ENCODE measurements at places on chromosomes 6 and 20.

DNA sequence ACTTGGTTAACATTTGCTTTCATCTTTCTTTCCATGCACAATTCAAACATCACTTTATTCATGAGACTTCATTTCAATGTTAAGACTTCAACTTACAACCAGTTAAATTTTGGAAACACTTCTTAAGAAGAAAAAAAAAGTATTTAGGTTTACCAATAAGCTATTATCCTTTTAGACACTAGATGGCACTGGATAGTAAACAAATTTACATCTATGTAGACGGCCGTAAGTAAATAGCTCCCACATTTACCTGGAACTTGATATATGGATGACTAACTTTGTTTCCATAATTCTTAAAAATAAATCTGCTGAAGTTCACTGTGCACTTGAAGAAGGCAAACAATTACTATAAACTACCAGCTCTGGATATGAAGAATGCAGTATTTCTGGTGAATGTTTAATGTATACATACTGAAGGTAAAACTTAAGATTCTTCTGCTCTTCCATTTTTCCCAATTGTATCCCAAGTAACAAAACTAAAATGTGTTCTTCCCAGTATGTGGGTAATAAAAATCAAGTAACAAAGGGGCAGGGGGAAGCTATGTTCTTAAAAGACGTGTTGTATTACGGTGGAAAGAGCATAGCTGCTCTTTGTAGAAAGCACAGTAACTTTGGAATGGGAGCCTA, 130.6 kb upstream of the C6orf118 start:
- no peaks in the 10 kb centered on the region for H3K36me3 ChIP-seq
- no peaks in the 10 kb centered on the region for H3K4me1 ChIP-seq
- no peak overlapping the region for H3K27ac ChIP-seq

DNA sequence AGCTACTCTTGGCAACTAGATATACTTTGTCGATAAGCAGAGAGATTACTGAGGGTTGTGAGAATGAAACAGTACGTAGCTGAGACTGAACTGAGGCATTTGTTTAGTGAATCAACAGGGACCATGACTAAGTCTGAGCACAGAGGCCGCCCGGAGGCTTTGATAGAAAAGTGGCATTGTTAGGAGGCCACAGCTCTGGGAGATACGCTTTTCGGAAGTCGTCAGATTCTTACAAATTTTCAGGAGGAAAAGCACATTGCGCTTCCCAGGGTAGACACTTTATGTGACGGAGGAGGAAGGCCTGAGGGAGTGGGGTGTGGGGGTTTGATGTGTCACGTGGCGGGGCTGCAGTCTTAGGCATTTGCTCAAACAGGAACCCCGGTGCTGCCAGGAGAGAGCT, 69.4 kb downstream of the PSMG4 start:
- no peaks in the 10 kb centered on the region for H3K4me1 ChIP-seq
- no peaks in the 10 kb centered on the region for H3K36me3 ChIP-seq
- no peak for DNase-seq
- H3K4me3 ChIP-seq, result no peak overlapping the region
- peaks cover 4% of the 10 kb centered on the region for H3K27me3 ChIP-seq

GRCh38 chr6:85685713-85686112, 43.0 kb upstream of the SYNCRIP start:
- H3K27ac ChIP-seq, result no peak overlapping the region
- DNase-seq, result no peak
- peaks cover 13% of the 10 kb centered on the region for H3K4me1 ChIP-seq

DNA sequence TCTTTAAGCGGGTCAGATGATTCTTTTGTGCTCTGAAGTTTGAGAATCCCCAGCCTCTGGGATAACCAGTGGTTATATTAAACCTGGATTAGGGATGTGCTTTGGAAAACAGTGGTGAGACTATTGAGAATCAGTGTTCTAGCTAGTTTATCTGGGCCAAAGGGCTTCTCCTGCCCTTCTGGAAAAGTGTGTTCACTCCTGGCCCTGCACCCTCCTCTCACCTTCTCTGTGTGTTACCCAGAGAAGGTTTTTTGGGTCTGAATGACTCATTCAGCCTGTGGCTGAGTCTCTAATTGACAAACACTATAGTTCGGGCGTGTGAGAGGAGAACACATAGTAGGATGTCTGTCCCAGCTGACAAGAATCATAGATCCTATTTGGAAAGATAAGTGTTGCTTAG, 66.7 kb downstream of the LRRC1 start:
- H3K36me3 ChIP-seq, result no peaks in the 10 kb centered on the region
- H3K27ac ChIP-seq, result no peak overlapping the region
- H3K4me3 ChIP-seq, result no peak overlapping the region
- no peak for DNase-seq

- peaks cover 86% of the 10 kb centered on the region for H3K4me1 ChIP-seq
- peak overlapping the region; percentile 88 for H3K27ac ChIP-seq
- no peaks in the 10 kb centered on the region for H3K27me3 ChIP-seq
These were observed 12.2 kb downstream of the IGF2R start for GRCh38 chr6:159981071-159981402.

GRCh38 chr6:93746892-93747291, 327.5 kb upstream of the EPHA7 start:
- DNase-seq, result no peak
- H3K36me3 ChIP-seq, result no peaks in the 10 kb centered on the region
- H3K27me3 ChIP-seq, result no peaks in the 10 kb centered on the region
- H3K4me1 ChIP-seq, result no peaks in the 10 kb centered on the region
- H3K4me3 ChIP-seq, result no peak overlapping the region
- no peak overlapping the region for H3K27ac ChIP-seq

Measured in activated CD4-positive, alpha-beta T cell treated with anti-CD3 and anti-CD28 coated beads, Interleukin-2, amount 10 ng/mL, durations not matched to agents 7 days and 5 days (primary cell).